ENCODE measurements at places on chromosomes 11 and 22.

DNA sequence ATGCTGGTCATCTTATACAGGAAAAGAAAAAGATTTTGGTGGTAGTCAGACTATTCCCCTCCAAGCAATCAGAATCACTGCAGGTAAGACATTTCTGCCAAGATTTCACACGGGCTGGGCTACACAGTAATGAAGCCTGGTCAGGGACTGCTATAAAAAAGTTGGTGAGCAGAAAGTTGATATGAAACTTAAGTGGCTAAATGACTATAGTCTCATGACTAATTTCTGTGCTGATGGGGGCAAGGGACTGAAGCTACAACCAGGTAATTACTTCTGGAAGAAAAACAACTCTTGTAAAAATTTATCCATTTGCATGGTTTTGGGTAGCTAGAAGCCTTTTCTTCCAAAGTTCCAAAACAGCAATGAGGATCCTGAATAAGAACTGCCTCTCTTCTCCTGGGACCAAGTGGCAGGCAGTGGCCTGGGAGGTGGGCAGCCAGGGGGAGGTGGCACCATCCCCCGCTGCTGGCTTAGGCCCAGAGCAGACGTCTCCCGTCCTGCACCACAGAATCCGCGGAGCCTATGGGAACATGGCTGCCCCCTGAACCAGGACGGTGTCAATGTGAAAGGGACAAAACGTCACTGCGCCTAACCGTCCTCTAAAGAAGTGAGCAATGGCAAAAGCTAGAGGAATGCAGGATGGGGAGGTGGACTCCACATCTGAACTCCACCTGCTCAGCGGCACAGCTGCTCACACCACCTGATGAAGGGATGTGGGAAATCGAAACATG, 122.6 kb upstream of the LMO1 start:
- no peak for DNase-seq

DNA sequence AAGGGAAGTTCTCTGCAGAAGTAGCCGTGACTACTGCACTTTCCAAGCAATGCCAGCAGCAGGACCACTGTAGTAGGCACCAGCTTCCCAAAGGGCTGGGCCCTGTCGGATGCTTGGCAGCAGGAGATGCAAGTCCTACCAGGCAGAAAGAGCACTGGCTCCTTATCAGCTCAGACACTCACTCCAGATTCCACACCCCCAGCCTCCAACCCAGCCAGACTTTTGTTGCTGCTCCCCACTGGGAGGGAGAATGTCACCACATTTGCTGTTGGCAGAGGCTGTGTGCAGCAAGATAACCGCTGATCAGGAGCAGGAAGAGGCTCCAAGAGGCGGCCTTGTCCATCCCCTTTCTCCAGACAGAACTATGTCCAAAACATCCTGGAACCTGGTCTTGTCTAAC, 118.7 kb downstream of the C11orf58 start:
- DNase-seq: no peak

- no peak for DNase-seq
These were observed 64.2 kb upstream of the KCNQ1OT1 start for GRCh38 chr11:2763984-2764383.

GRCh38 chr22:20549232-20549841, 41.9 kb downstream of the MED15 start:
- peak; percentile 29 for DNase-seq

- DNase-seq: peak; percentile 64
These were observed 79.5 kb downstream of the PARVA start for GRCh38 chr11:12456651-12457579.

Data from cardiac fibroblast (primary cell).